Breast epithelium (tissue), 4 donors: ENCODE measurements at places on chromosomes 7 and 10. TPM values are rescaled to one million over a fixed set of nuclear protein-coding genes. Genes with fewer than 3 reads are reported as not detected.

TFPI2 gene
- total RNA-seq: 223 TPM

CPA1 gene
- total RNA-seq: 0.96 TPM

SPACDR gene
- not detected for total RNA-seq

FKBP6 gene
- total RNA-seq: not detected

EXOSC1 gene
- 36.7 TPM for total RNA-seq

ACHE gene
- total RNA-seq: 3.2 TPM

TMEM176B gene
- total RNA-seq: 49.1 TPM

- DNase-seq: no peak
- no peak overlapping the region for H3K27ac ChIP-seq
- H3K4me3 ChIP-seq: no peak overlapping the region
- no peaks in the 10 kb centered on the region for H3K27me3 ChIP-seq
- H3K36me3 ChIP-seq: no peaks in the 10 kb centered on the region
- H3K4me1 ChIP-seq: no peaks in the 10 kb centered on the region
Observed at GRCh38 chr7:151660141-151660540, 140.4 kb upstream of the RHEB start.

GRCh38 chr7:90178166-90178565, 23.9 kb downstream of the STEAP1 start:
- H3K4me1 ChIP-seq: no peaks in the 10 kb centered on the region
- no peaks in the 10 kb centered on the region for H3K36me3 ChIP-seq
- DNase-seq: no peak
- H3K27ac ChIP-seq: no peak overlapping the region
- H3K4me3 ChIP-seq: no peak overlapping the region

- H3K4me1 ChIP-seq: no peaks in the 10 kb centered on the region
- H3K27ac ChIP-seq: no peak overlapping the region
- H3K36me3 ChIP-seq: no peaks in the 10 kb centered on the region
- DNase-seq: no peak
- H3K27me3 ChIP-seq: peaks cover 27% of the 10 kb centered on the region
Observed at GRCh38 chr7:23450518-23450917, 19.8 kb downstream of the IGF2BP3 start.

GRCh38 chr7:35630024-35630972, 64.6 kb downstream of the HERPUD2 start:
- no peaks in the 10 kb centered on the region for H3K4me1 ChIP-seq
- no peaks in the 10 kb centered on the region for H3K27me3 ChIP-seq
- DNase-seq: no peak
- H3K4me3 ChIP-seq: no peak overlapping the region
- H3K36me3 ChIP-seq: no peaks in the 10 kb centered on the region

DNA sequence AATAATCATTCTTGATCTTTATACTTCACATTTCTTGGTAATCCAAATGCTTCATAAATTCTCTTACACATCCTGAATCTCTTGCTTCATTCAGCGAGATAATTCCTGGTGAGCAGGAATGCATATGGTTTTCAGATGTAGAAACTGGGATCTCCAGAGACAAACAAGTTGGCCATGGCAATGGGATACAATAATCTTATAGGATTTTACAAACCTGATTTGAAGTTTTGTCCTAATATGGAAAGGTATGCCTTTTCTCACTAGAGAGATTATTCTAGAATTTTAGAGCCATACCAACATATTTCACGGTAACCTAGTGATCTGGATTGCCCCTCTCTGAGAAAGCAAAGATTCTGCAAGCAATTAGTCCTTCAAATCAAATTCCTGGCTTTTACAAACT, 13.1 kb upstream of the TRDMT1 start:
- H3K27ac ChIP-seq: peak overlapping the region; percentile 77
- H3K36me3 ChIP-seq: no peaks in the 10 kb centered on the region
- DNase-seq: no peak
- H3K4me1 ChIP-seq: no peaks in the 10 kb centered on the region
- no peaks in the 10 kb centered on the region for H3K27me3 ChIP-seq

GRCh38 chr7:92843034-92843760, 6.8 kb upstream of the CDK6 start:
- no peak overlapping the region for H3K27ac ChIP-seq
- no peak for DNase-seq
- no peak overlapping the region for H3K4me3 ChIP-seq
- no peaks in the 10 kb centered on the region for H3K27me3 ChIP-seq
- no peaks in the 10 kb centered on the region for H3K4me1 ChIP-seq

DNA sequence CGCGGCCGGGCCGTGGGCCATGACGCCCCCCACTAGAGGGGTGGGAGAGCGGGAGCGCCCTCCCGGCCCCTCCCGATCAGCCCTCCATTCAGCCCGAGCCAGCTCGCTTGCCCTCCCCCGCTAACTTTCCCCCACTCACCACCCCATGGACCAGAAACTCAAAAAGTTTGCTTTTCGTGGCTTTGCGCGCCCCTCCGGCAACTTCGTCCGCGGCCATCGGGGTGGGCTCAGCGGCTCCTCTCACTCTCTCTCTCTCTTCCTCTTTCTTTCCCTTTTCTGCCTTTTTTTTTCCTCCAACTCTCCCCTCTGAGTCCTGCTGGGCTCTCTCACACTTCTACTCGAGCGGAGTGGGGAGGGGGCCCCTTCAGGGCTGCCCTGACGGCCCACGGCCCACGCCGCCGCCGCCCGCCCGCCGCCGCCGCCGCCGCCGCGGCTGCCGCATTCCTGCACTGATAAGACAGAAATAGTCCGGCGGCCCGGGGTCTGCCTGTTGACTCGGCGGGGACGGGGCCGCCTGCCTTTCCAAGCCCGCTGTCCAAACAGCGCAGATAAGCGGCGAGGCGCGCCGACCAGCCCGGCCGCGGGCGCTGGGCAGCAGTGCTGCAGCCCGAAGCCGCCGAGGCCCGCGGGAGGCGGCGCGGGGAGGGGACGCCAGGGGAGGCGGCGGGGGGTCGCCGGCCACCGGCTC, at the start of gene SMARCD3:
TSS of gene SMARCD3 (minus strand) at position 349 of the 688 bp plus-strand sequence. CDS start at position 217, 132 bp downstream.
- no peak for DNase-seq
- H3K27me3 ChIP-seq: no peaks in the 10 kb centered on the region
- peak within 1 kb of the TSS; percentile 86 for H3K4me3 ChIP-seq
- no peaks in the 10 kb centered on the region for H3K36me3 ChIP-seq
- H3K27ac ChIP-seq: peak within 1 kb of the TSS; percentile 94
- H3K4me1 ChIP-seq: peaks cover 9% of the 10 kb centered on the region

GRCh38 chr10:125208854-125209565, 48.6 kb upstream of the CTBP2 start:
- DNase-seq: no peak
- no peaks in the 10 kb centered on the region for H3K36me3 ChIP-seq
- H3K27me3 ChIP-seq: no peaks in the 10 kb centered on the region
- no peaks in the 10 kb centered on the region for H3K4me1 ChIP-seq

GRCh38 chr10:88080213-88080612, 216.8 kb downstream of the PTEN start:
- H3K4me3 ChIP-seq: no peak overlapping the region
- no peaks in the 10 kb centered on the region for H3K4me1 ChIP-seq

GRCh38 chr7:96778263-96778662, 68.6 kb upstream of the SEM1 start:
- no peaks in the 10 kb centered on the region for H3K36me3 ChIP-seq
- DNase-seq: no peak
- no peaks in the 10 kb centered on the region for H3K4me1 ChIP-seq
- H3K27ac ChIP-seq: no peak overlapping the region
- peaks cover 34% of the 10 kb centered on the region for H3K27me3 ChIP-seq
